ENCODE measurements at places on chromosomes 2 and 18.

DNA sequence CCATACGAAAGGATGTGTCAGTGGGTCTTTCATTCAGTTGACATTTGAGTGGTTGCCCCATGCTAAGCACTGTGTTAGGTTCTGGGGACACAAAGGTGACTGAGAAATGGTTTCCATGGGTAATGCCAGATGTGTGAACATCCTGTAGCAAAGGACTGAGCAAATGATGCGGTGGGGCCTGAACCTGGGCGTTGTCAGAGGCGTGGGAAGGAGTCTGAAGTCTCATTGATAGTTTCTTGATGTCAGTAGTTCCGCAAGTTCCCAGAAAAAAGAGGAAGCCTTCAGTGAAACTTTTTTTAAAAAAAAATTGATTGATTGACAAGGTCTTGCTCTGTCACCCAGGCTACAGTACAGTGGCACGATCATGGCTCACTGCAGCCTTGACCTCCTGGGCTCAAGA, 56.9 kb downstream of the LIMS1 start:
- DNase-seq, result no peak

DNA sequence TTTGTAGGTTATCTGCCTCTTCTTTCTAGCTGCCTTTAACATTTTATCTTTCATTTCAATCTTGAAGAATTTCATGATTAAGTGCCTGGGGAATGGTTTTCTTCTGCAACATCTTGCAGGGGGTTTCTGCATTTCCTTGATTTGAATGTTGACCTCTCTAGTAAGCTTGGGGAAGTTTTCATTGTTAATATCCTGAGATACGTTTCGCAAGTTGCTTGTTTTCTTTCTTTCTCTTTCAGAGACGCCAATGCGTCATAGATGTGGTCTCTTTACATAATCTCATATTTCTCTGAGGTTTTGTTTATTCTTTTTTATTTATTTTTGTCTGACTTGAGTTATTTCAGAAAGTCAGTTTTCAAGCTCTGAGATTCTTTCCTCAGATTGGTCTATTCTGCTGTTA, 225.7 kb downstream of the XIRP2 start:
- DNase-seq, result no peak

- no peak for DNase-seq
Measured at GRCh38 chr2:219643084-219643473, 15.6 kb downstream of the SLC4A3 start.

DNA sequence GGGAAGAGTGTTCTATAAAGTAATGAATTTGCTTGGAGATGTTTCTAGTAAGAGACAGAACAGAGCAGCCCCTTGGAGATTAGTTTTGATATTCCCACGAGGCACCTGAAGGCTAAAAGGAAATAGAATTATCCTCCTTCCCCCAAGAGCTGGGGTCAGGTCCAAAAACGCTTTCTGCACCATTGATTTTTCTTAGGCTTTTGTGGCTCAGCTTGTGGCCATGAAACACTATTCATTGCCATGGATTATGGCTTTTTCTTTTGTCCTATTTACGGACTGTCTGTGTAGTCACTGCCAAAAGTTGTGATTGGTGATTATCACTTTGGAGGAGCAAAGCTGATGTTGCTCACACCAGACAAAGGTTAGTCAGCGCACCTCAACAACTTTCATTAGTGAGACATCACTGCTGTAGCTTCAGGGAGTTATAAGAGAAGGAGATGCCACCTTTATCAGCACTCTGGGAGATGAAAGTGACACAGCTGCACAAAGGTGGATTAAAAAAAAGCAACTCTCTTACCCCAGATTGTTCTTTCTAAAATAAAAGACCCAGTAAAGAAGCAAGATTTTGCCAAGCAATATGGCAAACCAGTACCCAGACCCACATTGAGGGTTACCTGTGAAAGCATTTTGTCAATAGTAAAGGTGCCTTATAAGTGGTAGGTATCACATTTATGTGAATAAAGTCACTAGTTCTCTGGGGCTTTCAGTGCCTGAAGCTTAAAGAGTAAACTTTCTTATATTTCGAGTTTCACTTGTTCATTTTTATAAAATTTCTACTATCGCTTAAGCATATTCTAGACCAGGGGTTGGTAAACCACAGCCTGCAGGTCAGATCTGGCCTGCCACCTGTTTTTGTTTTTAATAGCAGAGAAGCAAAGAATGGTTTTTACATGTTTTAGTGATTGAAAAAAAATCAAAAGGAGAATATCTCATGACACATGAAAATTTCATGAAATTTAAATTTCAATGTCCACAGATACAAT, 10.6 kb downstream of the CXCR4 start:
- DNase-seq, result no peak

DNA sequence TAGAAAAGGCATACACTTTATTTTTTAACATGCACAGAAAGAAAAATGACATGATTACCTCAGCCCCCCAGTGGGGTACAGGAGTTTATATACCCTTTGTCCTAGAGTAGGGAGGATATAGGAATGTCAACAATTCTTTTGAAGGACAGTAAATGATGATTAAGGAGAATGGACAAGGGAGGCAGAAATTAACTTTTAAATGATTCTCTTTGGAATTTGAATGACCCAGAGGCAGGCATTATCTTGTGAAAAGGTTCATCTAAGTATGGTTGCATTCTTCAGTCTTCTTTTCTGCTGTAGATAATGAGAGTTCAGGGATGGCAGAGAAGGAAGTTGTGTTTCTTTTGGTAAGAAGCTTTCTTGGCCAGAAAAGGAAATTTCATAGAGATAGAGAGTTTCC, 971.3 kb downstream of the CNTNAP5 start:
- no peak for DNase-seq

GRCh38 chr18:51897884-51898283, 442.1 kb upstream of the DCC start:
- no peak for DNase-seq

DNA sequence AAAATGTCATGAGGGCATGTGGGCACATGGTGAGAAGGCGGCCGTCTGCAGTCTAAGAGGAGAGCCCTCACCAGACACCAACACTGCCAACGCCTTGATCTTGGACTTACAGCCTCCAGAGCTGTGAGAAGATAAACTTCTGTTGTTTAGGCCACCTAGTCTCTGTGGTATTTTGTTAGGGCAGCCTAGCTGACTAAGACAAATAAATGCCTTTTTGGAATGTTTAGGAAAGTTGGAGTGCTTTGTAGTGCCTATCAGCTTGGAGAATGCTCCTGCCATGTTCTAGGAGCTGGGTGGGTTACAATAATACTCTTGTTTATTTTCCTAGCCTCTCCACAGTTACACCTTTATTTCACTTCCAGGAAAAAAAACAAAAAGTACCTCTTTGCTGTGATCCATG, 92.0 kb downstream of the SPP2 start:
- no peak for DNase-seq

DNA sequence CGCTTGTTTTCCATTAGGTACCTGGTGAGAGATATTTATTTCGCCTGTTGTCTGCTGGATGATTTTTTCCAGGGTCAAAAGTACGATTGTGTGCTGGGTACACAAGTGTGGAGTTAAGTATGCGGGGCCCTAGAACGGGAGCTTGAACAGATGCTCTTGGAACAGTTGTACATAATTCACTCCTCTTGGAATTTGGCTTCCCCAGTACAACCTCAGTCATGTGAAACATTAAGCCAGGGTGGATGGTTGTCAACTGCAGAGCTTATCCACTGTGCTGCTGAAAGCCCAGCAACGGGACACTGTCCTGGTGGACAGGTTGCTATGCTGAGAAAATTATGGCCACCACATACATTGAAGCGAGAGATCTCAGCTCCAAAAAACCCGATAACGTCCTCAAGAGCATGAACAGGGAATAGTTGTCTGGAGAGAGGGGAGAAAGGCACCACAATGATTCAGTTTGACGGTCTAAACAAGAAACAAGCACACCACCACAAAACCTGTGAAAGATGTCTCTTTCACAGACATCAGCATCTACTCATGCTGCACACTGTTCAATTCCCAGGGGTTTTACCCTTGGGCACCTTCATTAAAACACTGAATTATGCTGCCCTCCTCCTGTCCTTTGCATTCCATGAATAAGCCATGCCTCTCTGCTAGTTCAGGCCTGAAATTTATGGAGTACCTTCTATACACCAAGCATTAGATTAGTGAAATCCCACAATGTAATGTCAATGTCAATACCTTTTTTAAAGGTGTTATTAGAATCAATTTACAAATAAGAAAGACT, 176.8 kb upstream of the TRIB2 start:
- DNase-seq, result no peak

DNA sequence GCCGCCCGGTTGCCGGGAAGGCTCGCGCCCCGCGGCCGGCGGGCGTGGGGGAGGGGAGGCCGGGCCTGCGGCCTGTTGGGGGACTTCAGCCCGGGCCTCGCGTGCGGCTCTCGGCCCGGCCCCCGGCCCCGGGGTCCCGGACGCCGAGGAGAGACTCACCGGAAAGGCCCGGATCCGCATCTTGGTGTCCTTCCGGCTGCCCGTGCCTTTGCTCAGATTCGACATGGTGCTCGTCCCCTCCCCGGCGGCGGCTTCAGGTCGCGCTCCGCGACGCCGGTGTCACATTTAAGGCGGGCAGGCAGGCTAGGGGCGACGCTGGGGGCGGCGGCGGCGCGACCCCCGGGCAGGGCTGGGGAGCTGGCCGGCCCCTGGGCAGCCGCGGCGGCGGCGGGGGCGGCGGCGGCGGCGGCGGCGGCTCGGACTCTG, 365 bp downstream of the CUL3 start:
- peak; percentile 68 for DNase-seq

GRCh38 chr2:117958186-117958585, 55.7 kb downstream of the CCDC93 start:
- DNase-seq, result no peak

GRCh38 chr2:235543128-235543750, 49.4 kb downstream of the AGAP1 start:
- DNase-seq, result no peak

GRCh38 chr18:25456334-25457010, 104.5 kb upstream of the ZNF521 start:
- no peak for DNase-seq

DNA sequence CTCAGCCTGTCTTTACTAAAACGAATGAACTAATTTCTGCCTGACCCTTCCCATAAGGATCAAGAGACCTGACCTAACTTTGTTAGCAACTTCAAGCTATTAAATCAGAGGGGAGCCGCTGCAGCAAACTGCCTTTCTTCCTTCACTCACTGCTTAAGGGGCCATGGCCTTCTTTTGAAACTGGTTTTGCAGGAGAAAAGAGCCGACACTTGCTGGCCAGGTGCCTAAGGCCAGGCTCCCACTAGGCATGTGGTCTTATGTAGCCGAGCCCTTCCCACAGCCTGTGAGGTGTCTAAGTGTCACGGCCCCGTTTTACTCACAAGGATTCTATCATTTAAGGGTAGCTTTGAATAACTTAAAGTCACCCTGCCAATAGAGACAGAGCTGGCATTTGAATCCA, 130.8 kb downstream of the ZNF236 start:
- no peak for DNase-seq

DNA sequence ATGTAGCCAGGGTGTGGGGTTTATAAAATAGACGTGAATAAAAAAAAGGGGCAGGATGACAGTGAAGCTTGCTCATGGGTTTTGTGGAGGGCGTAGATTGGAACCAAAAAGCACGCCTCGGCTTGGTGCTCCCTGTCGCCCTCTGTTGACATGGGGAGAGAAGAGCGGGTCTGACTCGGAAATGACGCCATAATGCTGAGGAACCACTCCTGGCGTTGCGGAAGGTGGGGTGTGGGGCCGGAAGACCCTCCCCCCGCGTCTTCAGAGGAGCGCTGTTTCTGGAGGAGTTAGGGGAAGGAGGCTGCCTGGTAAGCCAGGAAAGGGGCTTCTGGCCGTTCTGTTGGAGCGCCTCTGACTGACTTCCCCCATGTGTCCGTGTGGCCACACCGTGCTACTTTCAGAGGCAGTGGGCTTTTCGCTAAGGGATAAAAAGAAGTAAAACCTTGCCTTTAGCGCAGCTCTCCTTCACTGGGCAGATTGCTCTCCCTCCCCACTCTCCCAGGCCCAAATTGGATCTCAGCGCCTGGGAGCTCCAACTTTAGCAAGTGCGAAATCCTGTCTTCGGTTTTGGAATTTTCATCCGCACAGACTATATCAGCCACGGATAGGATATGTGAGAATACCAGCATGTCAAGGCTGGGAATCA, 42.8 kb downstream of the PLEKHA3 start:
- DNase-seq, result peak; percentile 84

GRCh38 chr2:215699700-215700538, 264.1 kb upstream of the FN1 start:
- DNase-seq, result no peak

GRCh38 chr2:102520801-102521200, 47.8 kb downstream of the SLC9A4 start:
- DNase-seq, result no peak

- no peak for DNase-seq
Measured at GRCh38 chr2:117726747-117727146, 87.7 kb upstream of the DDX18 start.

DNA sequence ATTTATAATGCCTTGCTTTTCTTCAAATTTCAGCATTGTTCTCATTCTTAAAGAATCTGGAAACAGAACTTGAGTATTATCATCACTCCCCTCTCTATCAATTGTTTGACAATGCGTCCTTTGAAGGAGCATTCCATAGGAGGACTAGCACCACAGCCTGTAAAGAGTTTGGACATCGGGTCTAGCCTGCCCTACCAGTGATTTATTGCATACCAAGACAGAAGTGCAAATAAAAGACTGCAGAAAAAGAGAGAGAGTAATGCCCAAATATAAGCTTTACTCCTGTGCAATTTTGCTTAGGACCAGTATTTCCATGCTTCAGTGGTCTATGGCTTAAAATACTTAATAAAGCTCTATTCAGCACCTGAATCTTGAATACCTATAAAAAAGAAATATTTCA, 55.4 kb upstream of the MAP2 start:
- DNase-seq, result no peak
